ENCODE measurements at places on chromosomes 2 and 18. TPM values are rescaled to one million over a fixed set of nuclear protein-coding genes. Genes with fewer than 3 reads are reported as not detected.

GRCh38 chr18:79387615-79388014 lies 8.1 kb upstream of the NFATC1 start:
- no peak for DNase-seq

DNA sequence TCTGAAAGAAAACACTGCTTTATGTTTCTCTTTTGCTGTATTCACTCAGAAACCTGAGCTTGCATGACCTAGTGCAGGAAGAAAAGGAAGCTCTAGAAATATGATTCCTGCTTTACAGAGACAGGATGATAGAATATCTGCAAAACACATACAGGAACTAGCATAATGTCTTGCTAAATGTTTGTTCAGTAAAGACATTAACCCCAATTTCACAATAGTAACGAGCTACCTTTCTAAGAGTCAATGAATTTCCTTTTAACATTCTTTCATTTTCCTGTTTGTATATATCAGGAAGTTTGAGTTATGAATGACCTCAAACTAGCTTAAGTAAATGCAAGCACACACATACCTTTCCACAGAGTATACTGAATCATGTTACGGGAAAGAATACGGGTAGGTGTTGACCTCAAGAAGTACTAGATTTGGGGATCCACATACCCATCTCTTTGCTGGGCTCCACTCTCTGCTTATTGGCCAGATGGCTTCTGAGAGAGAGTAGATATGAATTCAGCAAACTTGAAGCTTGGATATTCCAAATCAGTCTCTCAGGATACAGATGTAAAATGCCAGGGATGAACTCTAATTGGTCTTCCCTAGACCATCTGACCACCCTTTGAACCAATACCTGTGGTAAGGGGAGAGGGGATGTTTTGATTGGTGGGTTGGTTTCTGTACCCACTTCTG lies 18.2 kb upstream of the ACSL3 start:
- no peak for DNase-seq

- DNase-seq, result no peak
Observed at GRCh38 chr2:56338232-56338631, 154.4 kb downstream of the CCDC85A start.

IL1F10 gene
- not detected for total RNA-seq

FAP gene
- total RNA-seq, result 1.4 TPM

Data from left cardiac atrium (tissue), 4 donors.